ENCODE measurements at places on chromosomes 2 and 18.

- DNase-seq = no peak
These were observed 268.8 kb downstream of the ARHGAP15 start for GRCh38 chr2:143397884-143398614.

GRCh38 chr2:222283634-222284033, 15.2 kb downstream of the PAX3 start:
- no peak for DNase-seq

GRCh38 chr2:239920693-239921365, 104.3 kb downstream of the NDUFA10 start:
- no peak for DNase-seq

DNA sequence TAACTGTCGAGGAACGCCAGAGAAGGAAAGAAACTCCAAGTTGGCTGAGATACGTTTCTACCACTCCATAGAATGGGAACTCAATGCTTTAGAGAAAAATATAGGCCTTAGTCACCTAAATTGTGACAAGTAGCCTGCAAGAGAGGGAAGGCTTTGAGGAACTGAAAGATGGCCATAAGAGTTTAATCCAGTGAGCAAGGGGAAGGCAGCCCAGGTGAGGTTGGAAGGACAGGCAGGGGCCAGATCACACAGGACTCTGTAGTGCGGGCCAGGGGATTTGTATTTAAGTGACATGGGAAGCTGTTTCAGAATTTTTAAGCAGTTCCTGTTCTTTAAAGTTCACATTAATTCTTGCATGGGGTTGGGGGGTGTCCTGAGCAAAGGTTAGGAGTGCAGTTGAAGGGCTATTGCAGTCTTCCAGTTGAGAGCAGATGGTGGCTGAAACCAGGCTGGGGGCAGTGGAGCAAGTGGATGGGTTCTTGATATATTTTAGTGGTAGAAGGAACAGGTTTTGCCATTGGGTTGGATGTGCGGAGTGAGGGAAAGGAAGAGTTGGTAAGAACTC, 138.9 kb upstream of the PELI1 start:
- DNase-seq = no peak

DNA sequence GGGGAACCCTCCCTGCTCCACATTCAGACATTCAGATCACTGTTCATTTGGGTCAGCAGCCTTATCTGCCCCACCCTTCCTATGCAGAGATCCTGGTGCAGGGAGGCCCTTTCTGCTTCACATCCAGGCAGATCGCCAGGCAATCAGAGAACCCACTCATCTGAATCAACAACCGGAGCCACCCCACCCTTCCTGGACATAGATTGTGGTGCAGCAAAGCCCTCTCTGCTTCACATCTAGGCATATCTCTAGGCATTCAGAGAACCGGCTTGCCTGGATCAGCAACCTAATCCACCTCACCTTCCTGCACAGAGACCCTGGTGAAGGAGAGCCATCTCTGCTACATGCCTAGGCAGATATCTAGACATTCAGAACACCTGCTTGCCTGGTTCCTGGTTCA, 184.5 kb upstream of the CNTNAP5 start:
- DNase-seq = no peak

DNA sequence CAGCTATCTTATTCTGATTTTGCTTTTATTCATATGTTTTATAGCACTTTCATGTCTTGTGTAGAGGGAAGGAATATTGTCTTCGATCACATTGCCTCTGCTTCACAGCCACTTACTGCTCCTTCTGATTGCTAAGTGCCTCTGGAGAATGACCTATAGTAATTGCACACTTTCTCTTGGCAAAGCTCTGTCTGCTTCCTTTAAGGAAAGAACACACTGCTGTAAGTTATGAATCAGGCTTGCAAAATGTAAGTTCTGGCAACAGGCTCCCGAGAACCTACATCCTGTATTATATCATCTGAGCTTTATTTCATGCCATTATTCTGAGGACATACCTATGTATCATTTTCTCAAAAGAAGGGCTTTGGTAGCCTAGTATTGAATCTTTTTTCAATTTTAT, 170.7 kb downstream of the ZNF804A start:
- no peak for DNase-seq

GRCh38 chr2:83784947-83785346, 674.1 kb downstream of the SUCLG1 start:
- no peak for DNase-seq

GRCh38 chr18:57772387-57772799, 30.7 kb downstream of the ATP8B1 start:
- DNase-seq = no peak

DNA sequence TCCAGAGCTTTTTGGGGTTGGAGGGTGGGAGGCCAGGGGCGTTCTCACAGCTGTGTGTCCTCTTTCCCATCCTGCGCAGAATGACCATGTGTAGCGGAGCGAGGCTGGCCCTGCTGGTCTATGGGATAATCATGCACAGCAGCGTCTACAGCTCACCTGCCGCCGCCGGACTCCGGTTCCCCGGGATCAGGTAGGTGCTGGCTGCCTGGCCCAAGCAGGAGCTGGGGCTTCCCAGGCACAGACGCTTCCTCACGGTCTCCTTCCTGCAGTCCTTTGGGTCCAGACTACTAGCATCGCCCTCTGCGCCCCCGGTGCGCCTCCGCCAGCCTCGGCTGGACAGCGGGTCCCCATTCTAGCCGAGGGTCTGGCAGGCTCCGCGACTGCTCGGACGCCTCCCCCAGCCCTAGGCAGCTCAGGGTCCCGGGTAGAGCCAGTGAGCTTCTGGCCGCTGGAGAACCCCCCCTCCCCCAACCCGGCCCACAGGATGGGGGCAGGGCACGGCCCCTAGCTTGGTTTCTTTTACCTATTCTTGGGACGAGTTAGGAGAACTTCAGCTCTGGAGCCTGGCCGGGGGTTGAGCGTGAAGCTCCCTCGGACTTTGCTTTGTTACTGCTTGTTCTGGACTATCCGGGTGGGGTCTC, 756 bp downstream of the ADCYAP1 start:
- no peak for DNase-seq

GRCh38 chr2:240299710-240300068, 135.8 kb upstream of the GPC1 start:
- DNase-seq = no peak

- DNase-seq = no peak
These were observed 51.8 kb downstream of the CTIF start for GRCh38 chr18:48590678-48591077.

DNA sequence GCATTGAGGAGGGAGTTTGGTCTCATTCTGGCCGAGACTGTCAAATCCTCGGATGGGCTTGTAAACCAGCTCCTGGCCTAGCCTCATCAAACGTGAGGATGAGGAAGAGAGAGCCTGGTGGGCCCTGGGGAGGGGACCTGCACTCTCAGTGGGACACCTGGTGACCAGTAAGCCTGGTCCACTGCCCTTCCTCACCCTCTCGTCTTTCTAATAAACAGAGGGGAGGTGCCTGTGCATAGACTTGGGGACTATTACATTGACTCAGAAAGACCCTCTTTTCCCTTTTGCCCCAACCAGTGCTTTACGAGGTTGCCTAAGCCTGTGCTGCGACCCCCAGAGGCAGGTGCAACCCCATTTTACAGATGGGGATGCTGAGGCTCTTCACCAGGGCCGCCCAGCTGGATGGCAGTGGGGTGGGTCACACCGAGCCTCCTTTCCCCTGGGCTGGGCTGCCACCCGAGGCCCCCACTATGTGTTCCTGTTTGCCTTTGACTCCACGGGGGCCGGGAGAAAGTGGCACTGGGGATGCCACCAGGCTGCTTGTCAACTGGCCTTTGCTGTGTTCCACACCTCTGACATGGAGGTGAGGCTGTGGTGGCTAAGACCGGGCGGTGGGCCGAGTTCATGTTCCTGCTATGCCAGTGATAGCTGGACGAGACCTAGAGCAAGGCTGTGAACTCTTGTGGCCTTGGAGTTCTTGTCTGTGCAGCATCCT, 85.9 kb downstream of the GLI2 start:
- no peak for DNase-seq

- DNase-seq = no peak
These were observed 1.4 kb upstream of the TTL start for GRCh38 chr2:112480530-112481049.

GRCh38 chr2:98457045-98457696, 12.5 kb downstream of the INPP4A start:
- no peak for DNase-seq

GRCh38 chr2:85444629-85445172, 26.2 kb downstream of the SH2D6 start:
- no peak for DNase-seq

DNA sequence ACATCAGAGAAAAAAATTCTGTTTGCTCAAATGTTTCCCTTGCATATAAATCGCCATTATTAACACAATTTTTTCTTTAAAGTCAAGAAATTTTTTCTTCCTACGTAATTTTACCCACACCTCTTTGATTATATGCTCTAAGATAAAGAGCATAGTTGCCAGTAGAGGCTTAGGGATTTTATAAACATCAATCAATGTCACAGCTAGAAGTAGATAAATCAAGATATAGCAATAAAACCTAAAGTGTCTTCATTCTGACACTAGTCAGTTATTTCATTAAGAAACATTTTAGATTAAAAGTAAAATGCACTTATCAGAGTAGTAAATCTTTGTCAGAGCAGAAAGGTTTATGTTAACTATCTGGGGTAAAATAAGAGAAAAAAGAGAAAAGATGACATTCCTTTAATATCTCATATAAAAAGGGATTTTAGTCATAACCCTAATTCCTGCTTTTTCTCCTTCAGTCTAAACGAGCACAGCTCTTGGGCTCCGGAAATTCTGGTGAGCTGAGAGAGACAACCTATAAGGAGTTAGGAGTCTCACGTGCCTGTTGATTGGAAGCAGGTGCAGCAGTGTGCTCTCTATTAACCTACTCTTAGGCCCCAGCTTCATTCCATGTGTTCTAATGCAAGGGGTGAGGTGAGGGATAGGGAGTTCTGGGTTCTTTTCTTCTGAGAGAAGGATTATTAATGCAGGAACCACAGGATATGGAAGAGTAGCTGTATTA, 172.4 kb upstream of the GULP1 start:
- no peak for DNase-seq

- no peak for DNase-seq
These were observed 214.5 kb downstream of the TMEM182 start for GRCh38 chr2:102975996-102976975.

GRCh38 chr2:10392951-10393639, 55.0 kb downstream of the ODC1 start:
- DNase-seq = no peak

- no peak for DNase-seq
These were observed 24.4 kb downstream of the HK2 start for GRCh38 chr2:74858281-74858680.

- DNase-seq = no peak
These were observed 811 bp downstream of the ADD2 start for GRCh38 chr2:70767079-70767698.

- no peak for DNase-seq
These were observed 8.7 kb upstream of the BIN1 start for GRCh38 chr2:127115471-127116199.

DNA sequence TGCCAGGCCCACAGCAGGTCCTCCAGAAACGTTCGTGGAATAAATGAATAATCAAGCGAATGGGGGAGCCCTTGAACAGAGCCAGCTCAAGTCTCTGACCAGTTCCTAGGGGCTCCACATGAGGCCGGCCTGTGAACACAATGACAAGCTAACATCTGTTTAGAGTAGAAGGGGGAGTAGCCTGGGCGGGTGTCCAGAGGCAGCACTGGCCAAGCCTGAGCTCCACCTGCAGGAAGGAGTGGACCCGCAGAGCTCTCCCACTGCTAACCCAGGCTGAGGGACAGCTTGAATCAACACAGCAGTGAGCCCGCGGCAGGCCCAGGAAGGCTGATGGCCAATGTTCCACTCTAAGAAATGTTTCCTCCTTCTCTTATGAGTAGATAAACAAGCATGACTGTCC, 234.8 kb upstream of the RAB6C start:
- DNase-seq = no peak

DNA sequence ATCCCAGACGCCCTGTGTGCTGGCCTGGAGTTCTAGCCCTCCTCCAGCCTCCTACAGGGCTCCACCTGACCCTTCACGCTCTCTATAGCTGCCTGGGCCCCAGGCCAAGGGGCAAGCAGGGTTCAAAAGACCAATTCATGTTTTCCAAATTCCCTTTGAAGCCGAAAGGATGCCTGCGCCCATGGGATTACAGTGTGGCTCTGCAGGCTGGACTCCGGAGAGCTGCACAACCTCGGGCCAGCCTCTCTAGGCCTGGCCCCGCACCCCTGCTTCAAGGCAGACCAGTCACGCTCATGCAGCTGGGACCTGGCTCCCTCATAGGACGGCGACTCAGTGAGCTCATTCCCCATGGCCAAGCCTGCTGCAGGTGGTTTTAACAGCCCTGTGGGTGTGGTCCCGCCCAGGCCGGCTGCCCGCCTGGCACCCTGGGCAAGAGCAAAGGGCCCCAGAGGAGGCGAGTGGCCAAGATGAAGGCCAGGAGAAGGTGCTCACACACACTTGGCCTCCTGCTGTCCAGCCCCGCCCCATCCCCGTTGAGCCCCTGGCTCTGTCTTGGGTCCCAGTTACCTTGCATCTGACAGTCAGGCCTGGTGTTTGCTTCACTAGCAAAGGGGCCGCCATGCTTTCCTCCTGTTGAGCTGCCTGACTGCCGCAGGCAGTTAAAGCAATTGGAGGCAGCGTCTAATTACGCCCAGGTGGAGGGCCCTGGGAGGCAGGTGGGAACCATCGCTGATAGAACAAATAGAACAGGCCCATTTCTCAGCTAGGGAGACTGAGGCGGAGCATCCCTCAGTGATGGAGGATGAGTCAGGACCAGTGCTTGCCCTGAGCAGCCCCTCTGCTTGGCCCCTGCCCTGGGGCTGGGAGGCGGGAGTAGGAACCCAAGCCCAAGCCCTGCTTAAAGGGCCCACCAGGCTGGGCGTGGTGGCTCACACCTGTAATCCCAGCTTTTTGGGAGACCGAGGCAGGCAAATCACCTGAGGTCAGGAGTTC, 56.9 kb downstream of the SMAD7 start:
- DNase-seq = no peak

- DNase-seq = no peak
These were observed 7.2 kb upstream of the CRYGB start for GRCh38 chr2:208153156-208153555.

- DNase-seq = no peak
These were observed 71.6 kb upstream of the RFX8 start for GRCh38 chr2:101546376-101547058.

GRCh38 chr2:102424754-102425153, 1.8 kb downstream of the IL18RAP start:
- DNase-seq = no peak

DNA sequence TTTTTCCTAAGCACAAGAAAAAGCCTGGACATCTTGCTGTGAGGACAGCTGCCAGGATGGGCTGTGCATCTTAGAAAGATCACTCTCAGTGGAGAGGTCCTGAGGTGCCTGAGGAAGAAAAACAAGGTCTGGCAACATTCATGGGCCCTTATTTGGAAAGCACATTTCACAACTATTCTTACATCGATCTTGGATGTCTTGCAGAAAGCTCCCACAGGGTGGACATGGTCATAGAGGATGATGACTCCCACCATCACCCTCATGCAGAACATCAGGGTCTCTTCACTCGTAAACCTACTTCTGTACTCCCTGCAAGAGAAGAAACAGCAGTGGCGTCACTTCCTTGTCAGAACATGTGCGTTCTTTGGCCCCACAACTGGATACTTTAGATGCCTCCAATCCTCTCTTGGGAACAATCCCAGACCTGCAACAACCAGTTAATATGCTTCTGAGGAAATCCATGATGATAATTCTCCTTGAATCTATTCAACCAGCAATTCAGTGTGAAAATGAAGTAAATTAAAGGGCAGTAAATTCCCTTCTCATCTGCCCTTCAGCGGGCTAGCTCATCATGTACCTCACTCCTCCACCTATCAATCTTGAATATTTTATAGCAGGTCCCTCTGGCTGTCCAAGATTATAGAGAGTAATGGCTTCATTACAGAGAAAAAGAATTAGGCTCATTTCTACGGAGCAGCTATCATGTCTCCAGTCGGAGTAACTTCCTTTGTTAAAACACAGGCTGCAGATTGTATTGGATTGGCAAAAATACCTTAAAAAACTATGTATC, 106.2 kb downstream of the CYRIA start:
- DNase-seq = no peak

Measured in NCI-H187 treated with DMSO at 0.1 percent for 48 hours (cell line).